ENCODE measurements at places on chromosomes 4 and X.

- peak; percentile 1 for DNase-seq
Measured at GRCh38 chr4:121370729-121371325, 10.0 kb downstream of the QRFPR start.

DNA sequence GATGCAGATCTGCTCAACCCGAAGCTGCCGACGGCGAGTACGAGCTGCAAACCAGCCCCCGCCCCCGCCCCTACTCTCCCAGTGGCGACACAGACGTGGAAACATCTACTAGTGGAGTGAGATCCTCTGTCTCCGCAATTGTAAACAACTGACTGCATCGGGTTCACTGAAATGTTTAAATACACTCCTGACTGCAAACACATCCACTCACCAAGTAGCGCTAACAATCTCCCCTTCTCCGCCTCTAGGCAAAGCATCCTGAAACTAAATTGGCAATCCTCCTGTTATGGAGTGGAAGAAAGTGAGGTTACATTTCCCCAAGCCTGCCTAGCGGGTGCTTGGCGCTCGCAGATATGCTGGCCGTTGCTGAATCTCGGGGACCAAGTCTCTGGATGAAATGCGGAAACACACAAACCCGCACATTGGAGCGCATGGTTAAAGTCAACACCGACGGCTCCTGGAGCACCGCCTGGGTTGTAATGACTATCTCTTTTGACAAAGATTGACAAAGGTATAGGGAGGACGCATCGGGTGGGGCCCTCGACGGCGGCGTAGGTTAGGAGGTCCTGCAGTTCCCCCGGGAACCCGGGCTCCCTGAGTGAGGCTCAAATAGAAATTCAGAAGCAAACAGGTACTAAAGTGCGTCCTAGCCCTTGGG, 117.0 kb upstream of the TEX13C start:
- no peak for DNase-seq

DNA sequence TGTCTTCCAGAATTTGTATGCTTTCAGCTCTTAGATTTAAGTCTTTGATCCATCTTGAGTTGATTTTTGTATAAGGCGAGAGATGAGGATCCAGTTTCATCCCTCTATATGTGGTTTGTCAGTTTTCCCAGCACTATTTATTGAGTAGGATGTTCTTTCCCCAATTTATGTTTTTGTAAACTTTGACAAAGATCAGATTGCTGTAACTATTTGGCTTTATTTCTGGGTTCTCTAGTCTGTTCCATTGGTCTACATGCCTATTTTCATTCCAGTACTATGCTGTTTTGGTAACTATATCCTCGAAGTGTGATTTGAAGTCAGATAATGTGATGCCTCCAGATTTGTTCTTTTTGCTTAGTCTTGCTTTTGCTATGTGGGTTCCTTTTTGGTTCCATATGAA, 60.7 kb downstream of the IL15 start:
- DNase-seq = no peak

DNA sequence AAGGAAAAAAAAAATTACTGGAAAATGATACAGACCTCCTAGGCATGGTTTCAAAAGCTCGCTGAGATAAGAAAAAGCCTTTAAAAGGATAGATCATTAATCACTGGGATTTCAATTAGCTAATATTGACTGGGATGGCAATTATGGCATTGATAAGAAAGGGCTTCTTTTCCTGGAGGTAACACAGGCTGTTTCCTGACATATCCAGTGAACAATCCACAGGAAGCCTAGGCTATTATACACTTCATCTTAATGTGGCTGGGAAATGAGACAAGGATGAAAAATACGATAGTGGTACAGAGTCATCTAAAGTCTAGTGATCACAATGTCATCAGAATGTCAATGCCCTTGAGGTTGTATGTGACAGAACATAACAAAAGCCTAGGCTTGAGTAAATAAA, 1579.3 kb downstream of the C4orf33 start:
- DNase-seq = no peak

GRCh38 chr4:159455675-159456237, 352.9 kb downstream of the RAPGEF2 start:
- DNase-seq = peak; percentile 8

DNA sequence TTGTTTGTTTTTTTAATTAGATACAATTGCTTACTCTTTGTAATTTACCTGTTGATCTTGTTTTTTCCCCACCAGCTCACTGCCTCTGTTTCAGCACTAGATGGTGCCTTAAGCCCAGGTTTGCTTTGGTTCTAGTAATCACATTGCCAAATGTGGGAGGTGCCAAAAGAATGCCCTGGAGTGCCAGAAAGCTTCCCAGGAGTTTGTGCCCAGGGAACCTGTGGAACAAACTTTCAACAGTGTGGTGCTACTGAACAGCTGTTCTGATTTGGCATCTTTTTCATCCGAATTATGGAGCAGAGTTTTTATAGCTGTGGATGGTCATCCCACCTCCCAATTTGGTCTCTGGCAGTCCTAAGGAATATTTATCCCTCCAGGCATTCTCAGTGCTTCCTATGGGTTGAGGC, 1000.7 kb downstream of the STIM2 start:
- no peak for DNase-seq

DNA sequence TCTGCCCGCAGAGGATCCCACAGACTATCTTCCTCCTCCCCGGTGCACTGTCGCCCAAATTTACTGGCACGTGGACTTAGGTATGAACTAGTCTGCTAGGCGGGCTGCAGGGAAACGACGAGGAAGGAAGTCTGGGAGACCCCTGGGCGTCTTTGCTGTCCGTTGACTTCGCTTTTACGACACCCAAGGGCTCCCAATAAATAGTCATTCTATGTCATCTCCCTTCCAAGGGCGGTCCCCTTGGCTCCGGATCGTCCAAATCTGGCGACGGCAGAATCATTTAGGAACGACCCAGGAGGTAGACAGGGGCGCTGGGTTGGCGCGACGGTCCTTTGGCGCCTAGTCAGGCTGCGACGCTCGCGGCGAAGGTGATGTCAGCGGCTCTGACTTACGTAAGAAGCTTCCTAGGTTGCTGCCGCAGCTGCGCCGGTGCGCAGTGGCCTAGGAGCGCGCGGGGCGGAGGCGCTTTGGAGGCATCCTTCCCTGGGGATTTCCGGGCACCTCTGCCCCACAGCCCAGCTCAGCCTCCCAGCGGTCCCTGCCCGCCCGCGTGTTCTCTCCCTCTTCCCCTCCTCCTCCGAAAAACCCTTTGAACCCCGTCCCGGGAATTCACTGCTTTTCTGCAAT, 2.2 kb downstream of the NHS start:
- no peak for DNase-seq

Data from NCI-H1048 (cell line).